Stimulated activated memory B cell treated with anti-CD40 and anti-IgM and Interleukin-4, amounts not matched to agents 10 μg/mL and 1 μg/mL and 100 μg/mL, for 72 hours (primary cell): ENCODE measurements at places on chromosomes 1 and 21.
A peak's percentile ranks its signal among the peaks of the same experiment; 100 is the strongest.

DNA sequence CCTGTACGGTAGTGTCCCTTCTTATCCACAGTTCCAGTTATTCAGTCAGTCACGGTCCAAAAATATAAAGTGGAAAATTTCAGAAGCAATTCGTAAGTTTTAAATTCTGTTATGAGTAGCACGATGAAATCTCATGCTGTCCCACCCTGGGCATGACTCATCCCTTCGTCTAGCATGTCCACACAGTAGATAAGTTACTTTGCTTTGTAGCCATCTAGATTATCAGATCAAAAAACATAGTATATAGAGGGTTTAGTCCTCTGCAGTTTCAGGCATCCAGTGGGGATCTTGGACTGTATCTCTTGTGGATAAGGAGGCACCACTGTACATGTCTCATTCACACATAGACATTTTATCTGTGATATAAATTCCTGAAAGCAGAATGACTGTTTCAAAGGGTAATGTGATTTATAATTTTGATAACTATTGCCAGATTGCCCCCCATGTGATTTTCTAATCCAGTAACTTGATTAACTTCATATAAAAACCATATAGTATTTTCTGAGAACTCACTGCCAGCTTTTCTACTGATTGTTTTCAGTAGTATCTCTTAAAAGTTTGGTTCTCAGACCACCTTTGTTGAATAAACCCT, 143.3 kb downstream of the DYRK1A start:
- no peak for ATAC-seq

DNA sequence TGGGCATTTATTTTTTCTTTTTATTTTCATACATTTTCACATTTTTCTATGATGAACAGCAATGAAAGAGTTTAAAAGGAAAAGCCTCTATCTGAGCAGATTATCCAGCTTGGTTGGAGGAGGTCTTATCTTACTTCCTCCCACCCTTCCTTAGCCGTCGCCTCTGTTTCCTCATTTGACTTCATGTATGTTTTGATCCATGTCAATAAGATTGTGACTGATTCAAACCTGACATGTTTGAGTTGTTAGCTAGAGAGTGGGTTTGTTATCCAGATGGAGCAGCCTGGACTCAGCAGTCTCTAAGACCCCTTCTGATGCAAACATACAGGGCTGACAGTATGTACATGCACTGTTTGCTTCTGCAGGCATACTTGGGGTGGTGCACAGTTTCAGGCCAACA, 31.2 kb downstream of the MACO1 start:
- no peak for ATAC-seq

- peak; percentile 50 for ATAC-seq
Observed at GRCh38 chr1:52032785-52033131, 852 bp downstream of the KTI12 start.

- no peak for ATAC-seq
Observed at GRCh38 chr1:113340038-113340437, 50.3 kb upstream of the MAGI3 start.

DNA sequence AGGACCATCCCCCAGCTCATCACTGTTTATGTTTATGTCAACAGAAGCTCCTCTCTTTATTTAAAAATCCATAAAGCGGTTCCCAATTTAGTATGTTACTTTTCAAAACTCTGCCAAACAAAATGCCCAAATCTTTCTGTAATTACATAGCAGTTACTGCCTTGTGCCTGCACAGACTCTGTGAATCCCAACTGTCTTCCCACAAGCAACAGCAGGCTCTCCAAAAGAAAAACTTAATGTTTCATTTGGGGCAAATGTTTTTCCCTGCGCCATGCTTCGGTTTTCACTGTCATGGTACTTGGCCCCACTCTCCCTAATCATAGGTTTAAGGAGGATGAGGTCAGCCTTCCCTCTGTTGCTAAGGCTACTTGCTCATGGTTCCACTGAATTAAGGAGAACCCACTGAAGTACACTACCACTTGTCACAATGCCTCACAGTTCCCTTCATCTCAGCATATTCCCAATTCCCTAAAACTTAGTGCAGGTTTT, 4.6 kb downstream of the COLGALT2 start:
- ATAC-seq = no peak
